ENCODE measurements at places on chromosomes 12 and 14.

DNA sequence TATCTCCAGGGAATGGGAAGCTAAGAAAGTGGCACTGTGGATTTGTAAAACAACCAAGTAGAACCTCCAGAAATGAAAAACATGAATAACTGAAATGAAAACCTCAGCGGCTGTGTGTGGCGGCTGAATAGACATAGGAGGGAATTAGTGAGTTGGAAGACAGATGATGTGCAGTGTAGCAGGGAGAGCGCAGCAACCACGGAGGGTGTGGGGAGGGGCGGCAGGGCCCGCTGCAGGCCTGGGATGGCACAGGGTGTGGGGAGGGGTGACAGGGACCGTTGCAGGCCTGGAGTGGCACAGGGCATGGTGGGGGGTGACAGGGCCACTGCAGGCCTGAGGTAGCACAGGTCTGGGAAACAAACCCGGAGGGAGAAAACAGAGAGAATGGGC, 51.1 kb downstream of the BEGAIN start:
- no peak for DNase-seq

DNA sequence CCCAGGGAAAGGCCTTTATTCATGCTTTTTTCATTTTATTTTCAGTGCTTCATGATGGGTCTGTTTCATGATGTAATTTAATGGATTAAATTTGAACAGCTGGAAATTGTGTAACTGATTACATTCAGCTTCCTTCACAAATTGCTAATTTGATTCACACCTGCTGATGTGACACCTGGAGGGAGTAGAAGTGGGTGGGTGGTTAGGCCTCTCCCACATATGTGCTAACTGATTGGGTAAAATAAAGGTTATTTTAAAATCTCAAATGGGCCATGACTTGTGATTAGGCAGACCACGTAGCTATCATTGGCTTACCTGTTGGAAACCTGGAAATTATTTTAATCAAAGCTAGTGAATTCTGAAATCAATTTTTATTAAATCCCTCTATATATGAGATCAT, 142.1 kb downstream of the GXYLT1 start:
- no peak for DNase-seq

GRCh38 chr14:93959239-93960107, 16.9 kb downstream of the ASB2 start:
- peak; percentile 82 for DNase-seq

DNA sequence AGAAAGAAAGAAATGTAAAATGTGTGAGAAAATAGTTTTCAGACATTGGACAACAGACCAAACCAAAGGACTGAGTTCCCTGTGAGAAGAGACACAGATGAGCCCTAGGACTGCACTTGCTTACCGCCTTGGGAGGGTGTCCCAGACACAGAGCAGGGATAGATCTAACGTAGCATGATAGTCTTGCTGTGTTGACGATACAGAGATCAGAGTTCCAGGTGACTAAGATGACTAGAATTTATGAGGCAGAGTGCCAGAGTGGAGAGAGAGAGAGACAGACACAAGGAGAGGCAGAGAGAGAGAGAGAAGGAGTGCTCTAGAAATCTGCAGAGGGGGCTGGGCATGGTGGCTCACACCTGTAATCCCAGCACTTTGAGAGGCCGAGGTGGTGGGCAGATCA, 148.2 kb upstream of the LMNTD1 start:
- no peak for DNase-seq

DNA sequence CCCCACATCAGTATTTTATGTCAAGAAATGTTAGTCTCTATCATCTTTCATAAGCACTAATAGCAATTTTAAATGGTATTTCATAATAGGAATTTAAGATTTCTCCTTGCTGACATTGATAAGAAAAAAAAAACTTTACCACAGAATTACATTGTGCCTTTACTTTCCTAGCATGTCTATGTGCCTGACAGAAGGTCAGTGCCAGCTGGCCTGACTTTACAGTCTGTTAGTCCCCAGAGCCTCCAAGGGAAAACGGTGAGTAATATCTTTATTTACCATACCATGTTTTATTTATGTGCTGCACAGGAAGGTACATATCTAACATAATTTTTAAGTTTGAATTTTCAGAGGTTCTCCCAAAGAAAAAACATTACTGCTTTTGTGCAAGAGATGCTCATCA, 152.0 kb upstream of the AEBP2 start:
- no peak for DNase-seq

DNA sequence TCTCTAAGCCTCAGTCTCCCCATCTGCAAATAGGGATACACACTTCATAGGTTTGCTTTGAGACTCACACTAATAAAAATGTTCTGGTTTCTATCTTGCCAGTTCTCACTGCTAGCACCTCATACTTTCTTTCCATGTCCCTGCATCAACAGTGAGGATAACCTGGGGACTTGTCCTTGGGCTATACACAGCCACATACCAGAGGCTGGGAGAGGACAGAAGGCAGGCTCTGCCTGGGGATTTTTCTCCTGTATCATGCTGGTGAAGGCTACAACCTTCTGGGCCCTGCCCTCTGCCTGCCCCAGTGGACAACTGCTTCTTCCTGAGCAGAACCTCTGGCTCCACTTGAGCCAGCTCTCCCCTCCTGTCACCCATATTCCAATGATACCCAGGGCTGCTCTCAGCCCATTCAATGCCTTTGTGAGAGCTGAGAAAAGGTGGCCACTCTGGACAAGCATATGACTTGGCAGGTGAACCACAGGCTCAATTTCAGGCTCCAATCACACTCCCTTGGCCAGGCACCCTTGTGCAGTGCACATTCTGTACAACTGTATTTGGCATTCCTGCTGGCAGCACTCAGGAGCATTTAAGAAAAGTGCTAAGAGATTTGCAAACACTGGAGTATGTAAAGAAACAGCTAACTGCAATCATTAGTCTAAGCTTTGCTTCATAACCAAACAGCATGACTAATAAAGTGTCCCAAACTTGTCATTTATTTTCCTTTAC, 135.8 kb upstream of the VRK1 start:
- DNase-seq: no peak

DNA sequence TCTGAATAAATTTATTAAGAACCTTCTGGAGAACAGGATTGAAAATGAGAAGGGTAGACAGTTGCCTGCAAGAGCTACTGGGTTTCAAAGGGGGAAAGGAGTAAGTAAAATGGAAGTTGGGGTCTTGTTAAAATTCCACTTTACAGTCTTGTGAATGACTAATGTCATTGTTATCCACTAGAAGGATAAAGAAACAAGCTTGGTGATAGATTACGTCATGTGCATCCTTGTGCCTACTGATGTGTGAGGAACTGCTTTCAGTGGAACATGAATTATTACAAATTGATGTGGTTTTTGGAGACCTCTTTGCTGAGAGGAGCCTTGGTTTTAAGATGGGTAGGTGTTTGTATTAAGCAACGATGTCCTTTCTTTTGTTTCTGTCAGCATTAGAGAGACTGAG, 272.5 kb upstream of the PRICKLE1 start:
- no peak for DNase-seq

DNA sequence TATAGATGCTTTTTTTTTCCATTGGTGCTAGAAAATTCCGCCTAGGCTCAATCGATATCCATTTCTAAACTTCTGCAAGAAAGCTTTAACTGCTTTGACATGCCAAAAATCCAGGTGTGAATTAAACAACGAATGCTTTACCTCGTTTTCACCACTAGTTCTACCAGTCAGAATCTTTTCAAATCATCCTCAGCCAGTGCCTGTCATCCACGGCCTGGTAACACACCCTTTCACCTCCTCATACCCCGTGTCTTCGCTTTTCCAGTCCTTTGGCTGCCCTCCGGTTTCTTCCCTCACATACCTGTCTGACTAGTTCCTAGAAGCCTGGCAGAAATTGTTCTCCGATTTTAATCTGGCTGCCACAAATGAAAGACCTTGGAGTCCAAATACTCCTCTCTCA, 1.4 kb upstream of the PHC1 start:
- DNase-seq: no peak

- no peak for DNase-seq
Observed at GRCh38 chr14:67934087-67934486, 114.5 kb downstream of the RAD51B start.

DNA sequence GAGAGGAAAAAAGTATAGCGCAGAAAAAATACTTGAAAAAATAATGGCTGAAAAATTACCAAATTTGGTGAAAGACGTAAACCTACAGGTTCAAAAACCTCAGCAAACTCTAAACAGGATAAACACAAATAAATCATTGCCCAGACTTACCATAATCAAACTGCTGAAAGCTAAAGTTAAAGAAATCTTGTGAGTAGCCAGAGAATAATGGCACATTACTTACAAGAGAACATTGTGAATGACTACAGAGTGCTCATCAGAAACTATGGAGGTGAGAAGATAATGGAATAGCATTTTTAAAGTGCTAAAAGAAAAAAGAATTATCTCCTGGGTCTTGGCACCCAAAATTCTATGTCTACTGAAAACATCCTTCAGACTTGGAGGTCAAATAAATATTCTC, 36.0 kb downstream of the ATF1 start:
- DNase-seq: no peak

GRCh38 chr12:9702255-9702654, 30.6 kb downstream of the CLECL1 start:
- no peak for DNase-seq

- DNase-seq: no peak
Observed at GRCh38 chr14:100725587-100726387, 905 bp upstream of the DLK1 start.

DNA sequence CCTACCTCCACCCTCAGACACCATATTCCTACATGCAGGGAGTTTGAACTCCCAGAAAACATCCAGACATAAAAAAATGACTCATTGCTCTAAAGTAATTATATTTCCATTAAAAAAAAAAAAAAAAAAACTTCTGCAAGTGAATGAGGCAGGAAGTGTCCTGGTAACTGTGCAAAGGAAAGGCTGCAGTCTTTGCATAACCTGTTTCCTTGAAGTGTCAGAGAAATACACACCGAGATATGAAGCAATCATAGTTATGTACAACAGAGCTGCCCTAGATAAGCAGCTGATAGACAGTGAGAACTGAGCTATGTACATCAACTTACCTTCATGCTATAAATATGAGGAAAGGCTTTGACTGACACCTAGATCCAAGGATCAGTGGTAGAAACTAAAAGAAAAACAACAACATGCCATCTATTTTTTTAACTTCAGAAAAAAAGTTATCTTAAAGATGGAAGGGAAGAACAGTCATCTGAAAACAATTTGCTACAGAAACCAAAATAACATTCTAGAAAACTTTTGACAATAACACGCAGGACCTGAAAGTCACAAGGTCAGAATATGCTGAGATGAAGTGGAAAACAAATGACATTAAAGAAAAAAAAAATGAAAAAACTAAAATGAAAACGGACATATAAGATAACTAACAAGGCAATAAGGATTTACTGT, 263.2 kb downstream of the SEC23A start:
- DNase-seq: no peak

DNA sequence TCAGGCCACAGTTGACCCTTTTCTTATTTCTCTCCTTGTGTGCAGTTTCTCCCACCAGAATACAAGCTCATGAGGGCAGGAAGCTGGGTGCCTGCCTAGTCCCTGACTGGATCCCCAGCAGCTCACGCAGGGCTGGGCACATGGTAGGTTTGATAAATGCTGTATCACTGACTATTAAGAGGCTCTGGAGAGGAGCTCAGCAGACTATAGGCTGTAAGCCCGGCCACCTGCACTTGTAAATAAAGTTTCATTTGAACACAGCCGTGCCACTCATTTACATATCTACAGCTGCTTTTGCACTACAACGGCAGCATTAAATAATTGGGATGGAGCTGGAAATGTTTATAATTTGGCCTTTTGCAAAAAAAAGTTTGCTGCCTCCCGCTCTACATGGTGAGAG, 32.0 kb downstream of the CHGA start:
- DNase-seq: no peak

DNA sequence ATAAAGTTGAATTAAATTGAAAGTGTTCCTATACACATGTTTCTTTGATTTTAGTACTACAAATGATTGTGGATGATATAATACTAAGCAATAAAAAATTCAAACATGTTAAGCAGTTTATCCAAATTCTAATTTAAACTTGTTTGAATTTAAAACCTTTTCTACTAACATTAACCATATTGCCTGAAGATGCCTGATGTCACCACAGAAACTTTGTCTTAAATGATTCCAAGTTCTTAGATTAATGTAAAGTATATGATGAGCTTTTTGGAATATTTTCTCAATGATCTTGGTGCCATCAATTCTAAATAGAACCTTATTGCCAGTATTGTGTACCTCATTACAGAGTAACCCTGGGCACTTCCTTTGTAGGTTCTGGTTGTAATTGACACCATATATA, 259.6 kb downstream of the NAV3 start:
- no peak for DNase-seq

- DNase-seq: no peak
Observed at GRCh38 chr14:51603495-51603894, 48.2 kb upstream of the FRMD6 start.

GRCh38 chr12:124440841-124441381, 126.5 kb downstream of the NCOR2 start:
- no peak for DNase-seq

DNA sequence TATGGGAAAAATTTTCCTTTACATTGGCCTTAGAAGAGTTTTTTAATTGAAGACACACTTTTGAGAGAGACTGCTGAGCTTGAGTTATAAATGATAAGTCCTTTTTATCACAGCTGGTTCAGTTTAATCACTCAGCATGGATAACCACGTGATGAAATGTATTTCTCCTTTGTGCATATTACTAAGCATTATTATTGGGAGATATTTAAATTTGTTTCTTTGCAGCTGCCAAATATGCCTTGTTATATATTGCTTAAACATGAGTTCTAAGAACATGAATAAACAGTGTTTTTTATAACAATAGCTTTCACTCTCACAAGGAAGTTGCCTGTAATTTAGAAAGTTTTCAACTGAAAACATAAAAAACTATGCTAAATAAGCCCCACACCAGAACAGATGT, 293.5 kb upstream of the LRFN5 start:
- no peak for DNase-seq

GRCh38 chr12:50788561-50788960, 24.7 kb downstream of the ATF1 start:
- DNase-seq: no peak

- no peak for DNase-seq
Observed at GRCh38 chr12:27333403-27334009, 870 bp downstream of the BMAL2 start.

DNA sequence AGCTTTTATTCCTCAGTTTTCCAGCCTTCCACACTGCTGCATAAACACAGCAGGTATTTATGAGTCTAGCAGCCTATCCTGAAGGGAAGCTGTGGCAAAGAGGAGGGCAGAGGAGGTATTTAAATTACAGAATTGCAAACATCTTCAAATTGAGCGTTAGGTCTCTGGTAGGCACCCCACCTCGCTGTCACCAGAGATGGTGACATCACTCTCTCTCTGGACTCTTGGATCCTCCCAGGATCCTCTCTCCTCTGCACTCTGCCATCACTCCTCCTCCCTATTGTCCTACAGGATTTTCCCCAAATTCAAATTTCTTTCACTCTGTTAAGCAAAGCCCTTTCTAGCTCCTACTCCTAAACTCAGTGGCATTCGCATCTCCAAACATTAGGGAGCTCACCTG, 6.7 kb downstream of the PLEKHD1 start:
- no peak for DNase-seq

GRCh38 chr12:89015419-89015818, 336.9 kb downstream of the DUSP6 start:
- no peak for DNase-seq

GRCh38 chr12:112964915-112965314, 13.4 kb upstream of the OAS2 start:
- DNase-seq: no peak

Measured in T-helper 1 cell (primary cell).